ENCODE measurements at places on chromosomes 13 and 19.
A peak's percentile ranks its signal among the peaks of the same experiment; 100 is the strongest.

GRCh38 chr19:36060430-36060829, 5.7 kb downstream of the WDR62 start:
- peak; percentile 2 for DNase-seq

DNA sequence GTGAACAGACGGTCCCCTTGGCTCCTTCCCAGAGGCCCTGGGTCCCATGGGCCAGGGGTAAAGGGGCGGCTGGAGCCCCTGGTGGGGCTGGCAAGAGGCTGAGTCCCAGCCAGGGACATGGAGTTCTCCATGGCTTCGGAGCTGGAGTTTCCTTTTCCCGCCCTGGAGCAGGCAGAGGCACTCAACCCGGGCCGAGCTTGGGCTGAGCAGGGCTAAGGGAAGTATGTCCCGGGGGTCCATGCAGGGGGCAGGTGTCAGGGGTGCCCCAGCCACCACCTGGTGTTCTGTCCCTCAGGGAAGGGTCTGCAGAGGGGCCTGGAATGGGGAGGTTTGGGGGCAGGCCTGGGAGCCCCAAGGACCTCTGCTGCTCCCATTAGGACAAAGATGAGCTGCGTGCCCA, 54.0 kb upstream of the TPM4 start:
- DNase-seq: no peak

- DNase-seq: no peak
These were observed 93.9 kb downstream of the TSHZ3 start for GRCh38 chr19:31255174-31255799.

GRCh38 chr19:34187011-34187410, 14.7 kb downstream of the LSM14A start:
- DNase-seq: no peak

DNA sequence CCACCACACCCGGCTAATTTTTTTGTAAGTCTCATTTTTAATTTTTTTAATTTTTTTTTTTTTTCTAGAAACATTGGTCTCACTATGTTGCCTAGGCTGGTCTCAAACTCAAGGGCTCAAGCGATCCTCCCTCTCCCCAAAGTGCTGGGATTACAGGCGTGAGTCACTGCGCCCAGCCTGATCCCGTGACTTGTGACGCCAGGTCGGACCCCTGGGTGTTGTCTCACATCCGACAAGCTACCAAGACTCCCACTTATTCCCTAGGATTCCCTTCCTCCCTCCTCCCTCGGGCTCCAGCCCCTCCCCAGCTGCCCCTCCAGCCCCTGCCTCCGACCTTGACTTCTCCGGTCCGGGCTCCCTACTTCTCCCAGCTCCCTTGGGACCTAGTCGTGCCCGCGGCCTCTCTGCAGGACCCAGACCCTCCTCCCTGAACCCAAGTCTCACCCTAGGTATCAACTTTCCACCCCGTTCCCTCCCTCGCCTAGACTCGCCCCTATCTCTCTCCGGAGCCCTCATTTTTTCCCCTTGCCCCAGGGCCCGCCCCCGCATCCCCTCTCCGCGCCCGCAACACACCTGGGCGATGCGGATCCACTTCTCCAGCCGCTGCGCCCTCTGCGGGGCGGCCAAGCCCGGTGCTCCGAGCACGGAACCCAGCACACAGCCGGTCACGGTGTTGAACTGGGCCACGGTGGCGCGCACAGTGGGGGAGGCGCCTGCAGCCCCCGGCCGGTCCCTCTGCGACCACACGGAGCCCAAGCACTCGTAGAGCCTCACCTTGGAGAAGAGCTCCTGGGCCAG, 13.1 kb downstream of the RGL3 start:
- no peak for DNase-seq

DNA sequence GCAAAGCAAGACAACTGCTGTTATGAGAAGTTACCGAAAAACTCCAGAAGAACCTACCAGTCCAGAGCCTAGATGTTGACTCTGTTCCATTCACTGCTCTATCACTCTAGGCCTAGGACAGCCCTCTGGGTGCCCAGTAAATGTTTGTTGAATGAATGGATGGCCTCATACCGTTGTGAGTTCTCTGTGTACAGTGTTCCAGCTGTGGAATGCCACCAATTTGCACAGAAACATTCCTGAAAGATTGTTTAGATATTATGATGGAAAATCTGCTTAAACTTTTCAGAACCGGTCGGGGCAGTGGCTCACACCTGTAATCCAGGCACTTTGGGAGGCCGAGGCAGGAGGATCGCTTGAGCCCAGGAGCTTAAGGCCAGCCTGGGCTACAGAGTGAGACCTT, 1.3 kb upstream of the FBL start:
- no peak for DNase-seq

DNA sequence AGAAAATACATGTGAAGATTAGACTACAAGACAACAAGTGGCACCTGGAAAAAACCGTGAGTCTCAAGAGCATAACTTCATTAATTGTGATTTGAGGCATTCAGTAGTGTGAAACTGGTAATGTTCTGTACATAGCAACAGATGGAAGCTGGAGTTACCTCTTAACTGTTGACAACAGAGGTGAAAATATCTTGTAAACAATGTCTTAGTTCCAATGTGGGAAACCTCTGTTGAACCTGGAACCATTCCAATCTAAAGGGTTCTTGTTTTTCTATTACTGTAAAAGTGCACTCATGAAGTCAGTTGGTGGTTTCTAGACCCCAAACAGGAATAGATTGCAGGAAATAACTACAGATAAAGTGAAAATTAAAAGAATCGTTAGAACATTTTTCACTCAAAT, 728.4 kb downstream of the SLITRK1 start:
- peak; percentile 79 for DNase-seq

- DNase-seq: no peak
These were observed 693.4 kb downstream of the PCDH9 start for GRCh38 chr13:66536746-66537145.

DNA sequence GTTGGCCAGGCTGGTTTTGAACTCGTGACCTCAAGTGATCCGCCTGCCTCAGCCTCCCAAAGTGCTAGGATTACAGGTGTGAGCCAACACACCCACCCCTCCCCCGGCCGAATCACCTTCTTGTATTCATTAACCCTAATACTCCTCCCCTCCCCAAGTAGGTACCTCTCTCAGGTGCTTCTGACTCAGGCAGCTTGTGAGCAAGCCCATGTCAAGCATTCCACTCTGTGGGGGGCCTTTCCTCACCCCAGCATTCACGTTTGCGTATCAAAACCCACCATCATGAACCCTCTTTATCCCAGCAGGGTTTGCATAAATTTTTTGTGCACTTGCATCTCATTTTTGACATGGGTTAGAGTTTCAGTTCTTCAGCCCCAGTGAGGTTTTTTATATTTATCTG, 23.6 kb upstream of the RFXAP start:
- no peak for DNase-seq

GRCh38 chr19:13256918-13257317, 106.7 kb downstream of the IER2 start:
- no peak for DNase-seq

GRCh38 chr13:83223546-83223945, 658.7 kb downstream of the SLITRK1 start:
- DNase-seq: no peak

GRCh38 chr13:31032528-31033113, 100.2 kb downstream of the TEX26 start:
- no peak for DNase-seq

GRCh38 chr13:97639236-97639635, 205.3 kb downstream of the RAP2A start:
- DNase-seq: no peak

GRCh38 chr19:15296841-15297415, 35.4 kb downstream of the BRD4 start:
- no peak for DNase-seq

DNA sequence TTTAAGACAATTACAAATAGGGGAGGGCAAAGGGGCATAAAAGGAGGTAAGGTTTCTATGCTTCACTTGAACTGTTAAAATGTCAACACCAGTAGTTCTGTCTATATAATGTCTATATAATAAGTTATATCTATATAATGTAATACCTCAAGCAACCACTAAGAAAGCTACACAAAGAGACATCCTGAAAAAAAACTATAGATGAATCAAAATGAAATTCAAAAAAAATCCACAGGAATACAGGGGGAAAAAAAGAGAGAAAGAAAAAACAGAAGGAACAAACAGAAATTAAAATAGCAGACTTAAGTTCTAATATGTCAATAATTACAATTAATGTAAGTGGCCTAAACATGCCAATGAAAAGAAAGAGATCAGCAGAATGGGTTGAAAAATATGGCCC, 186.0 kb downstream of the KCTD15 start:
- no peak for DNase-seq

GRCh38 chr13:112457485-112457884, 81.3 kb downstream of the SPACA7 start:
- no peak for DNase-seq

GRCh38 chr19:35629332-35629633, 447 bp downstream of the RBM42 start:
- DNase-seq: no peak

- no peak for DNase-seq
These were observed 1.8 kb downstream of the LIN37 start for GRCh38 chr19:35750167-35750566.

Measured in NCI-H1105 treated with DMSO at 0.1 percent for 48 hours (cell line).